Caudate nucleus (tissue), 63 donors: ENCODE measurements at places on chromosomes 6 and 20.

GRCh38 chr6:39137245-39137644, 22.3 kb upstream of the SAYSD1 start:
- no peak for DNase-seq

DNA sequence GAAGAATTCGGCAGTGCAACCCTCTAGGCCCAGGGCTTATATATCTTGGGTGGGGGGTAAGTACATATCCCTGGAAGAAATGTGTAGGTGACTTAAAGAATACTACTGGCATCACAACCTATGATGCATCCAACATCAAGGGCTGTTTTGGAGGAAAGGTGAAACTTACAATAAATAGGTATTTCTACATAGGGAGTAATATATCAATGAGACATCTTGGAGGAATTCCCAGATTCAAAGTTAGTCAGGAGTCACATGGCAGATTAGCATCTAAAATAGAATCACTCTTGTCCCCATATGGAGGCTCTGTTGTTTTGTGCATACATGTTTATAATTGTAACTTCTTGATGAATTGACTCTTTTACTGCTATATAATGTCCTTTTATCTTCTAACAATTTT, 375.5 kb downstream of the PAX1 start:
- DNase-seq = no peak

DNA sequence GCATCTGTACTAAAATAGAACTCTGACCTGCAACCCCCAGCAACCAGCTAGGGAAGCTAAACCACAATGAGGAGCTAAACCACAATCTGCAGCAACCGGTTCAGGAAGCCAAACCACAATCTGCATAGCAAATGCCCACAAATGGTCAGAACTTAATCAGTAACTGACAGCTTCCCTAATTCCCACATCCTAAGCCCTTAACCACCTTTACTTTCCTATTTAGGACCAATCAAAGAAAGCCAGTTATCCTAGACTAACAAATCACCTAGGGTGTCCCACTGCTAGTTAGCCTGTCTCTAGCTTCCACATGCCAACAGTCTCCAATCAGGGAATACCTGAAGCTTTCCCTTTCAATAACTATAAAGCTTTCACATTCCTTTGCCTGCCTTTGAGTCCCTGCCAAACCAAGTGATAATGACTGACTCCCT, 424.6 kb upstream of the PTCHD4 start:
- DNase-seq = no peak

GRCh38 chr20:53402233-53403005, 191.2 kb downstream of the ZNF217 start:
- no peak for DNase-seq

DNA sequence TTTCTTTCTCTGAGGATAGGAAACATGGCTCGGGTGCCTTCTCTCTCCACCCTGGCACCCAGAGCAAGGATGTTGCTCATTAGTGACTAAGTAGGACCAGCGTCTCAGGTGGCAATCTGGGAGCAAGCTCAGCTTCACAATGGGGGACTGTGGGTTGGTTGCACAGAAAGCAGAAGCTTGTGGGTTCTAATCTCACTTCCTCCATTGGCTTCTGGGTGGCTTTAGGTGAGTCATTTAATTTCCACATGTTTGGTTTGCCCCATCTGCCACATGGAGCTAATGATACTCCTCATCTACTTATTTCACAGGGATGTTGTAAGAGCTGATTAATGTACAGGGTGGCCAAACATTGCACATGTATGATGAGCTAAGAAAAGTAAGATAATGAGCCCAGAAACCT, 54.8 kb upstream of the AKIRIN2 start:
- DNase-seq = no peak

- DNase-seq = no peak
Observed at GRCh38 chr20:11158589-11158988, 484.8 kb upstream of the JAG1 start.

DNA sequence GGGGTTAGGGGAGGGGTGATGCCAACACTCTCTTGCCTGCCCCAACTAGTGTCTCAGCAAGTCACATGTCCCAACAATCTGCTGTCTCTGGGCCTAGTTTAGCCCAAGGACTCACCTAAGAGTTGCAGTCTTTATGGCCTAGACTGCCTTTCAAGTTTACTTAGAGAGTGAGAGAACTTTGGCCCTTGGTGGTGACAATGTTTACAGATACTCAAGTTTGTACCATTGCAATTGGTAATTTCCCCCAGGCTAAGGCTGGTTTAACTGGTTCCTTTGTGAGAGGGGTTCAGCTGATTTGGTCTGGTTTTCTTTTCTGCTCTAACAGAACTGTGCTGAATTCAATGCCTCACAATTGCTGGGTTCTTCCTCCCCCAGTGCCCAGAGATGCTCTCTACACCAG, 1279.9 kb upstream of the EYS start:
- DNase-seq = no peak

- DNase-seq = no peak
Observed at GRCh38 chr6:150247803-150248202, 105.0 kb downstream of the PPP1R14C start.

DNA sequence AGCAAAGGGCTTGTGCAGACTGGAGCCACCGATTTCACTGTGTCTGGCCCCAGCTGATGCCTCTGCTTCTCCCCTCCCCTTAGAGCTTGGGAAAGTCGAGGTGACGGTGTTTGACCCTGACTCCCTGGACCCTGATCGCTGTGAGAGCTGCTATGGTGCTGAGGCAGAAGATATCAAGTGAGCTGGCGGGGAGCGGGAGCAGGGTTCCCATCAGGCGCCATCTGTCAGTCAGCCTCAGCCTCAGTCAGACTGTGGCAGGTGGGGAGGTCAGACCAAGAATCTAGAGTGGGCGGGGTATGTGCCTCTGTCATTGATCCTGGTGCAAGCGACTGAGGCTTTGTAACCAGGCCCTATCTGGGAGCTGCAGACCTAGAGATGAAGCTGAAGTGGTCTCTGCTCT, 5.5 kb downstream of the ERGIC3 start:
- DNase-seq = no peak

DNA sequence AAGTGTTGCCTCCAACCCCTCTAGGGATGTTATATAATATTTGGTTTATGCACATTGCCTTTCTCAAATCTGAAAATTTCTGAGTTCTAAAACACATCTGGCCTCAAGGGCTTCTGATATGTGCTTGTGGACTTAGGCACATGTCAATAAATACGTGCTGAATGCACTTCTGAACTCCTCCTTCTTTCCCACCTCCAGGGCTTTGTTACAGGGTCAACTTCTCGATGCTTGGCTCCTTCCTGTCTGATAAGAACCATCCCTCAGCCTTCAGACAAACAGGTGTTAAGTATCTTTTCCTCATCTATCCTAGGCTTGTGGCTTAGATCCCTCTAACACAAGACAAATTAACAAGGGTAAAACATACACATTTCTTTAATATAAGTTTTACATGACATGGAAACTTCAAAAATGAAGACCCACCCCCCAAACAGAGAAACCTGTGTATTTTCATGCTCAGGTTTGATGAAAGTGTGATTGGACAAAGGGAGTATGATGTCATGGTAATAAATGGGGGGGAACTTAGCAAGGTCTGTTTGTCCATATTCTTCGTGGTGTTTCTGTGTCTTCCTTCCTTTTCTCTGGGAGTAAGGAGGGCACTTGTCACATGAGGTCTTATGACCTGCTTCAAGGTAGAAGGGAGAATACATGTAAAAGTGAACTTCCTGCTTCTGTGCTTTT, 326.9 kb downstream of the CD83 start:
- DNase-seq = no peak

GRCh38 chr20:62834967-62835730, 18.3 kb downstream of the COL9A3 start:
- DNase-seq = no peak

DNA sequence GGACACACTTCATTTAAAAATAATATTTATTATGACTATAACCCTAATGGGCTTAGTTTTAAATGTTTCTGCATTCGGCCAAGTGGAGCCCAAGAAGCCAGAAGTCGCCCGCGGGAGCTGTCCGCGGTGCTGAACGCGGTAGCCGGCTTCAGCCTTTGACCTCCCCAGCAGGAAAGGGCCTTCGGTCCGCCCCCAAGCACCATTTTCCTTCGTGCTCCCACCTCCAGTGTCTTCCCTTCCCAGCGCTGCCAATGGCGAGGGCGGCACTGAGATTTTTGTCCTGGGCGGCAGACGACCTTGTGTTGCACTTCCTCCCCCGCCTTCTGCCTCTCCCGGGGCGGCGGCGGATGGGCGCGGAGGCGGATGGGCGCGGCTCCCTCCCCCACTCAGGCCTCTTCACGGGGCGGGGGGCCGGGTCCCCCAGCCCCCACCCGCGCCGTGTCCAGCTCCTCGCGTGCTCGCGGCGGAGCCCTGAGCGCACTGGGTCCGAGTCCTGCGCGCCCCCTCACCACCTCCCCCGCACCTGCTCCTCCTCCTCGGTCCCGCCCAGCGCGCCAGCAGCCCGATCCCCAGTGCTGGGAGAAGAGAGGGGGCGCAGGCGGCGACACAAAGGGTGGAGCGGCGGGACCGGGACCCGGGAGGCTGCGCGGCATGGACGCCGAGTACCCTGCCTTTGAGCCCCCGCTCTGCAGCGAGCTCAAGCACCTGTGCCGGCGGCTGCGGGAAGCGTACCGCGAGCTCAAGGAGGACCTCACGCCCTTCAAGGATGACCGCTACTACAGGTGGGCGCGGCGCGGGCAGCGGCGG, 23.6 kb upstream of the TMEM181 start:
- no peak for DNase-seq

- DNase-seq = no peak
Observed at GRCh38 chr6:132695773-132696172, 18.1 kb downstream of the VNN1 start.

DNA sequence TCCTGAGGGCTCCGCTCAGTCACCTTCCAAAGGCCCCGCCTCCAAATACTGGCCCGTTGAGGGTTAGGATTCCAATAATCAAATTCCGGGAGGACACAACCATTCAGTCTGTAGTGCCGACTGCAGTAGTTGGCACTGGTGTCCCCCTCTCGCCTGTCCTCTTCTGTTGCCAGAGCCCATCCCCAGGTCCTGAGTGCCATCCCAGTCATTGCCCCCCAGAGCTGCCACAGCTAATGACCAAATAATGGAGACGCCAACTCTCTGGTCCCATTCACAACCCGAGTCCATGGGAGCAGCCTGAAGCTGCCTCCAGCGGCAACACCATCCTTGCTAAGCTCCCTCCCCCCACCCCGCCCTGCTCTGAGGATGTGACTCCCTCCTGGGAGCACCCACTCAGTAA, 115.9 kb downstream of the JPH2 start:
- DNase-seq = no peak

DNA sequence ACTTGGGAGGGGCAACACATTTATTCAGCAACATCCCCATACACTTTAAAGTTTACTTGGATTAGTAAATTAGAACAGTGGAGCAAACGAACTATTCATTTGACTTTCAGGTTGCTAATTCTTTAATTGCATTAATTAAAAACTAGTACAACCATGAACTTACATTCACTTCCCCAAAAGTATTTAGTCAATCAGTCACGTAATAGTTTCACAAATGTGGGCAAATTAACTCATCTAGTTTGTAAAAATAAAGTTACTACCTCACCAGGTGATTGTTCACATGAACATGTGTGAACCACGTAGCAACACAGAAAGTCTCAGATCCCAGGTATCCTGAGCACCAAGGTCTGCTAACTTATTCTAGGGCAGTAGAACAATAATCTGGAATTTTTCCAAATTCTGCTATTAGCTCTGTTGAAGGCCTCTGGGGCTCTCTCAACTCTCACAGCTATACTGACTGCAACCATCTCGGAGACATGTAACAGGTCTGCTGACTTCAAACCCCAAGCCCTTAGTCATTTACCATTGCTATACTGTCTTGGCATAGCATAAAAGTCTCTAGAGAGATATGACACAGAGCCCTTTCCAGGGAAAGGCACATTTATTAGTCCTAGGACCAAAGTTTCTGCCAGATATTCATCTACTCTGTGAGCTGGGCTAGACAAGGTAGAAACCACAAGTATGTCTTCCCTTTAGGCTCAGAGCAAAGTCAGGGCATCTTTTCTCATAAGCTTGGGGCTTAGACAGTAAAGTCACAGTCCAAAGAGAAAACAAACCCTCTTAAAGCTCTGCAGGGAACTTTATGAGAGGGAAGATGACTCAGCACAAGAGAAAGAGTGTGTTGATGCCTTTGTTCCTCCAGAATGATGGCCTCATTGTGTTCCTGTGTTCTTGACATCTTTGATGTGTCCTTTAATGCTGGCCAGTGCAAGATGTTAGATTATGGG, 50.9 kb upstream of the CCDC28A start:
- DNase-seq = no peak

- DNase-seq = no peak
Observed at GRCh38 chr6:97053643-97054411, 129.3 kb downstream of the KLHL32 start.

DNA sequence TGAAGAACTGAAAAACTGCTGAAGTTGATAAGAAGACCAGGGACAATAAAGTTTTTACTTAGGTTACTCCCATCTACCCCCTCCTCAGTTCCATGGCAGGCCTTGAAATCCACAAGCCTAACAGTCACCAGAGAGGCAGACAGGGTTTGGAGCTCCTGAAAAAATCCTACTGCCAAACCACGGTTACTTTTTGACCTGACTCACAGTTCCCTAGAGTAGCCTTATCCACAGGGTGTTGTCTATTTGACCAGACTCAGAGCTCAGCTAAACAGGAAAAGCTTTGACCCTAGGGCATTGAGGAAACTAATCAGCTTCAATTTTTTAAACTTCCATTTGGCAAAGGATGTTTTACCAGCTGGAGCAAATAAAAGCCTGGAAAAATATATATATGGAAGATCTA, 257.7 kb upstream of the NT5E start:
- DNase-seq = no peak

GRCh38 chr20:51196991-51197651, 174.2 kb upstream of the KCNG1 start:
- DNase-seq = no peak

GRCh38 chr20:34368547-34368946, 5.5 kb downstream of the ITCH start:
- DNase-seq = no peak

- DNase-seq = no peak
Observed at GRCh38 chr20:32586291-32586690, 1.2 kb upstream of the NOL4L start.

GRCh38 chr6:37779111-37779800, 40.3 kb upstream of the ZFAND3 start:
- no peak for DNase-seq

- no peak for DNase-seq
Observed at GRCh38 chr6:35497571-35498421, 917 bp upstream of the TEAD3 start.

GRCh38 chr6:4282926-4283325, 147.6 kb upstream of the ECI2 start:
- no peak for DNase-seq

GRCh38 chr6:3738381-3739131, 13.0 kb downstream of the PXDC1 start:
- no peak for DNase-seq
